ENCODE measurements at places on chromosomes 3 and 15.

DNA sequence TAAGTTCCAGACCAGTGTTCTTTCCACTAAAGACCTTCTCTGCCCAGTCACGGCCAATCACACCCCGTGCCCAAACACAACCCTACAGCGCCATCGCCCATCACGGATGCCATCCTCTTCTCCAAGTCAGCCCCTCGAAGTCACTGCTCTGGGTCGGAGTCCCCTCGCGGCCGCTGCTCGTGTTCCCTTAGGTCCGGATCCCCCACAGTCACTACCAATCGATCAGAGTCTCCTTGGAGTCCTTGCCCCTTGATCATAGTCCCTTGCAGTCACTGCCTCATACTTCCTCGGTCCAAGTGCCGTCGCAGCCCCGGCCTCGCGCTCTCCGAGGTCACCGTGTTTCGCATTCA lies 461 bp downstream of the PCYT1A start:
- peak; percentile 47 for DNase-seq

GRCh38 chr15:71430782-71431181 lies 315.5 kb downstream of the THSD4 start:
- no peak for DNase-seq

GRCh38 chr3:100927775-100928174 lies 65.4 kb downstream of the ABI3BP start:
- DNase-seq = no peak

- DNase-seq = no peak
Observed at GRCh38 chr3:172177046-172177445, 137.7 kb downstream of the FNDC3B start.

DNA sequence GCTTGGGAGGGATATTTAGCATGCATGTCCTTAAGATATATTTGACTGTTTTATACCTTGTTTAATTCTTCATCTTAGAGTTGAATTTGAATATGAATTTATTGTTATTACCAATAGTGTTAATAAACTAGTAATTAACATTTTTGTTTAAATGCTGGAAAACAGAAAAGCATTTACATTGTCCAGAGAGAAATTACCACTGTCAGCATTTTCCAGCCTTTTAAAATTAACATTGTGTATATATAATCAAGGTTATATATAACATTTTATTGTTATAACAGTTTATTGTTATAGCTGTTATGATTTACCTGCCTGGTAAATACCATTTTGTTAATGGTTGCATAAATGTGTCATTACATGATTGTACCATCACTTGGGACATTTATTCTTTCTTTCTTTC lies 8.0 kb upstream of the P4HTM start:
- DNase-seq = no peak

DNA sequence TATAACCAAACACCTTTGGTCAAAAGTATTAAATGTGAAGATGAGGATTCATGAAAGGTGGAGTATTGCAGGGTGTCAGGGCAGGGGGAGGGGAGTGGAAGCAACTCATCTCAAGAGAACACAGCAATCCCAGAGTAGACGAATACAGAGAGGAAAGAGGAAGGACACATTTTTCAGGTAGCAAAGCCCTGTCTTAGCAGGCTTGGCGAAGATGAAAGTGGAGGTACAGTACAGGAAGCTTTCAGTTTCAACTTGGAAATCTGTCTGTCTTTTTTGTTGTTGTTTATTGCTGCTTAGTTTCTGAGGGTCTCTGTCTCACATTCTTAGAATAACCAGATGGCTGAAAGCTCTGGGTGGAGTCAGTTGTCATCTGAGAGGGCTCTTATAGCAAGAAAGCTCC lies 80.8 kb upstream of the GPR149 start:
- DNase-seq = no peak

GRCh38 chr15:25783607-25784540 lies 79.3 kb downstream of the ATP10A start:
- DNase-seq = no peak

GRCh38 chr15:73856458-73857192 lies 16.7 kb upstream of the TBC1D21 start:
- peak; percentile 17 for DNase-seq

GRCh38 chr3:146160321-146160963 lies 542 bp downstream of the PLOD2 start:
- peak; percentile 73 for DNase-seq

DNA sequence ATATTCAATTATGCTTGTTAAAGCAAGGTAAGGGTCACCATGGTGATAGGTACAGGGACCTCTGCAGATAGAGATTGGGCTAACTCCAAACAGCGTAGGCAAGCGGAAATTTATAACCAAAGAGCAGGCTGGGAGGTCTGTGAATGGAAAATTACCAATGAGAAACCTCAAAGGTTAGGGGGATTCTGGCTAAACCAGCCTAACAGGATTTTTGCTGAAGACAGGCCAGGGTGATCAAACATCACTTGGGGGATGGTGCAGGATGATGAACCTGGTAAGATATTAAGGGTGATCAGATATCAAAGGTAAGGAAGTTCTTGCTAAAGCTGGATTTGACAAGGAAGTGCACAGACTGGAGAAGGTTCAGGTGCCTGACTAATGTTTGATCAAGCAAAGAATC lies 35.3 kb upstream of the SNRPN start:
- DNase-seq = peak; percentile 12

GRCh38 chr15:64560501-64560900 lies 100.1 kb downstream of the ZNF609 start:
- DNase-seq = no peak

DNA sequence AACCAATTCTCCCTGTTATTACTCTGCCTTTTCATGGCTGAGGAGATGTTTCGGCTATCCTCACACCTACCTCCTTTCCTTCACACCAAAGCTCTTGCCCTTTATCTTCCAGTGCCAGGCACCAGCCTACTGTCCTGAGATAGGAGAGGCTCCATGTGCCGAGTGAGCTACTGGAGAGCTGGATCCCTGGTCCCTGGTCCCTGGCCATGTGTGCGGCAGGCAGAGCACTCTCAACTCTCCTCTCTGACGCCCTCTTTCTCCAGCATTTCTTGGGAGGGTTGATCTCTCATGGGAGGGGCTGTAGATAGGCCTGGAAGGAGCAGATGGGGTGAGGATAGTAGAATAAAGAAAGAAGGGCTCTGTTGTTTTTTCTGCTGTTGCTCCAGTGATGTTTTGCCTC lies 277.1 kb upstream of the UMPS start:
- no peak for DNase-seq

- DNase-seq = no peak
Observed at GRCh38 chr15:45921376-45921775, 286.5 kb downstream of the SQOR start.

- DNase-seq = no peak
Observed at GRCh38 chr15:62187910-62188309, 22.8 kb upstream of the C2CD4B start.

GRCh38 chr3:42120866-42121265 lies 29.7 kb downstream of the TRAK1 start:
- DNase-seq = peak; percentile 12

GRCh38 chr3:144852999-144853398 lies 881.4 kb downstream of the DIPK2A start:
- DNase-seq = no peak

GRCh38 chr3:48142316-48142870 lies 45.8 kb downstream of the CDC25A start:
- no peak for DNase-seq

DNA sequence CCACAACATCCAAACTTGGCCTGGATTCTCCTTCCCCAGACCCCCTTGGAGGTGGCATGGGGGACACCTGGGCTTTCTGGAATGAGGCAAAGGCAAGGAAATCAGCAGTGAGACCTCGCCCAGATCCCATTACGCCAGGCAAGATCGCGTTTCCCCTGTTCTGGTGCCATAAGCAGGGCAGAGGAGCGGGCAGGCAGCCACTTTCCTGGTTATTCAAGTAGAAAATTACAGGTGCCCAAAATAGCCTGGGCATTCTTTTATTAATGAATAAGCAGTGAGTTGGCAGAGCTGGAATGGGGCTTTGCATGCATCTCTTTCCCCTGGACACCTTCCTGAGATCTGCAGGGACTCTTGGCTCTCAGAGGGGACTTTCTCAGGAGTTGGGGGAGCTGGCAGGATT lies 31.5 kb upstream of the FAM107A start:
- peak; percentile 94 for DNase-seq

DNA sequence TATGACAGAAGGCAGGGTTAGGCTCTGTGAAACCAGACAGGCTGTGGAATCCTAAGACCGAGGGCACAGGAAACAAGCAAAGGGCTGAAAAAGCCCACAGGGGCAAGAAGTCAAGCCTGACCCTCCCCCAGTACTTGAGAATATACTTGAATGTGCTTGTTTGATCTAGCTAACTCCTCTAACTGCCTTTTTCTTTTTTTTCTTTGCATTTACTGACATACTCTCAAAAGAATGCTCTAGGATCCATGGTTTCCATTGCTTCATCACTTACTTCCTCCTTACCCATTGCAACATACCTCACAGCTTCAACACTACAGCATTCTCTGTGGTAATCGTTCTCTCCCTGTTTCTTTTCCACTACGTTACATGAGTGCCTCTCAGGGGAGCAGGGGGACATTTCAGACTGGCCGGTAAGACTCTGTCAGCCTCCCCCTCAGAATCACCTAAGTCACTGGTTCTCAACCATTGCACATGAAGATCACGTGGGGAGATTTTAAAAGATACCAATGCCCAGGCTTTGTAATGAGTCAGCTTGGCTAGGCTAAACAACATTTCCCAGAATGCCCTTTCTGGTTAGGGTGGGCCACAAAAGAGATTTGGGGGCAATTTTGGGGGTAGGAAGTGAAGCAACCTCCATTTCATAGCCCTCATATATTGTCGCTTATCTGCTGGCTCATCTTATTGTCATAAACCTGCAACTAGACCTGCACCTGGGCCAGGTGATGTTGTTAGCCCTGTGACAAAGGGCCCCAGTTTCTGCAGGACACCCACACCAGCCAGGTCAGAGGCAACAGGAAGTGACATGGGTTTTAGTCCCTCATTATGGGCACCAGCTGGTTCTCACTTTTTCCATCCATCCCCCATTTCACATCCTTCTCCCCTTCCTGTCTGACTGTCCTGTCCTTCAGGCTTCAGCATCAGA lies 24.6 kb upstream of the RSL24D1 start:
- peak; percentile 61 for DNase-seq

DNA sequence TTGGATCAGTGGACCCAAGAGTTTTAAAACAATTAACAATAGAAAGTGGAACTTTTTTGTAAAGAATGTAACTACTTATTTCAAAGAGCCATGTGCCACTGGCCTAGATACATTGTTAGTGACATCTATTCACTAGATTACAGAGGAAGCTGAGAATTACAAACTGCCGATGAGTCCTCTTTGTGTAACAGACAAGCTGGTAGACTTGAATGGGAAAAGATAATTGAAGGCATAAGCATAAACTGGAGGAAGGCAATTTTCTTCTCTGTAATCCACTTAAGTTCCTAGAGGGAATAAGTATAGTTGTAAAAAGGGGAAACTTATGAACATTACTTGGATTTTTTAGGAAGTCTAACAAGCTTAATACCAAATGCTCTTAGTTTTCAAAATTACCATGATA lies 15.1 kb downstream of the THUMPD3 start:
- no peak for DNase-seq

GRCh38 chr3:97991293-97991682 lies 19.1 kb upstream of the RIOX2 start:
- DNase-seq = peak; percentile 46

- DNase-seq = no peak
Observed at GRCh38 chr3:102480139-102480538, 45.3 kb downstream of the ZPLD1 start.

- no peak for DNase-seq
Observed at GRCh38 chr15:58875343-58875742, 58.1 kb downstream of the SLTM start.

GRCh38 chr15:97126553-97127233 lies 796.2 kb downstream of the NR2F2 start:
- DNase-seq = no peak

- peak; percentile 12 for DNase-seq
Observed at GRCh38 chr3:17151598-17152373, 267.0 kb downstream of the PLCL2 start.

GRCh38 chr3:58064923-58065638 lies 56.9 kb downstream of the FLNB start:
- no peak for DNase-seq

GRCh38 chr3:169907476-169907875 lies 3.9 kb upstream of the SAMD7 start:
- no peak for DNase-seq
